Muscle of arm (tissue), 14 donors: ENCODE measurements at places on chromosomes 6 and 20. TPM values are rescaled to one million over a fixed set of nuclear protein-coding genes. Genes with fewer than 3 reads are reported as not detected.

DNA sequence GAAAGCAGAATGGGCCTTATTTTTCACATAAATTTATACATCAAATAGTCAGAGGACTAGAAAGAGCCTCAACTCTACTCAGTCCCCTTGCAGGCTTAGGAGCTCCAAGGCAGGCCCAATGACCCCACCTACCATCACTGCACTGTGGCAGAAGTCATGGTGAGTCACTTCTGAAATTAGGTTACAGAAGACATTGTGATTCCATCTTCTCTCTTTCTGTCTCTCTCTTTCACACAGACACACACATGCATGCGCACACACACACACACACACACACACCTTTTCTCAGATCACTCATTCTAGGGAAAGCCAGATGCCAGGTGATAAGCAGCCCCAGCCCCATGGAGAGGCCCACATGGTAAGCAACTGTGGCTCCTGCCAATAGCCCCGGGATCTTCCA is 103.8 kb downstream of the C6orf118 start:
- DNase-seq: no peak

OLIG3 gene
- polyA plus RNA-seq: not detected

GRCh38 chr20:57502336-57502700 is 22.6 kb downstream of the CTCFL start:
- DNase-seq: no peak

GRCh38 chr6:142857796-142858555 is 87.0 kb downstream of the HIVEP2 start:
- no peak for DNase-seq

DNA sequence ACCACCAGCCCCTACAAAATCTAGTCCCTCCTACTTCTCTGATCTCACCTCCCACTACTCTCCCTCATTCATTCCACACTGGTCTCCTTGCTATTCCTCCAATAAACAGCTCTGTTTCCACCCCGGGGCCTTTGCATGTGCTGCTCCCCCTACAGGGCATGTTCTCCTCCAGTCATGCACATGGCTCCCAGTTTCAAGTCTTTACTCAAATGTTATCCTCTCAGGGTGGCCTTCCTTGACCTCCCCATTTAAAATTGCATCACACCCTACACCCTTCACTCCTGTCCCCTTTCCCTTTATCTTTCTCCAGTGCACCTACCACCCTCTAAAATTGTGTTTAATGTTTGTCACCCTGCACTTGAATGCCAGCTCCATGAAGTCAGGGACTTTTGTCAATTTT is 174.5 kb downstream of the MRPL14 start:
- DNase-seq: no peak

DNA sequence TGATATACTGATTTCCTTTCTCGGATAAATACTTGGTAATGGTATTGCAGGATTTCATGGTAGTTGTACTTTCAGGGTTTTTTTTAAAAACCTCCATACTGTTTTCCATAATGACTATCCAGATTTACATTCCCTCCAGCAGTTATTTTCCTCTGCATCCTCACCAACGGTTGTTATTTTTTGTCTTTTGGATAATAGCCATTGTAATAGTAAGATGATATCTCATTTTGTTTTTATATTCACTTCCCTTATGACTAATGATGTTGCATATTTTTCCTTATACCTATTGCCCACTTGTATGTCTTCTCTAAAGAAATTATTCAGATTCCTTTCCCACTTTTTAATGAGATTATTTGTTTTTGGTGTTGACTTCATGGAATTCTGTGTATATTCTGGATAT is 231.0 kb downstream of the MEI4 start:
- DNase-seq: no peak

GRCh38 chr20:10065154-10065833 is 30.5 kb downstream of the ANKEF1 start:
- DNase-seq: no peak

ABCF1 gene
- 51.1 TPM for polyA plus RNA-seq

GRCh38 chr6:3379482-3380060 is 77.3 kb downstream of the SLC22A23 start:
- DNase-seq: no peak

PACSIN1 gene
- 1.1 TPM for polyA plus RNA-seq

RRAGD gene
- polyA plus RNA-seq: 30.0 TPM

- DNase-seq: no peak
These were observed 318.7 kb downstream of the DOK5 start for GRCh38 chr20:54794110-54794509.

DNA sequence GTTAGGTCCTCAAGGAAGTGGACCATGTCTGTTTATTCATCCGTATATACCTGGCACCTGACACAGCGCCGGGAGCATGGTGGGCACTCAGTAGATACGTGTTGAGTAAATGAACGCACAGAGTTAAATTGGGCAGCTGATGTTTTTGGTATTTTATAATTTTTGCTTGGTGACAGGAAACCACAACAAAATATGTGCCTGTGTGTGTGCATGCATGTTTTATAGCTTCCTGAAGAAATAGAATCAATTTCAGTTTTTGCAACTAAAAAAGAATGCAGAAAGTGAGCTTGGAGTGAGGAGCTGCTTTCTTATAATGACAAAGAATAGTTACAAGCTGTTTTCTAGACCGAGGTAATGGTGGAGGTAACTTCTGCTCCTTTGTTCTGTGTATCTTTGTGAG is 91.4 kb downstream of the PLCB4 start:
- DNase-seq: no peak
